Mesothelial cell of epicardium (in vitro differentiated cells): ENCODE measurements at places on chromosomes 13 and 19. TPM values are rescaled to one million over a fixed set of nuclear protein-coding genes. Genes with fewer than 3 reads are reported as not detected.

TFPT gene
- 19.2 to 20.7 TPM (median 20.1 TPM) in 3 replicates for total RNA-seq

- DNase-seq = no peak
Measured at GRCh38 chr19:38213911-38214625, 10.0 kb downstream of the DPF1 start.

- no peak for DNase-seq
Measured at GRCh38 chr13:80824229-80824628, 483.3 kb upstream of the SPRY2 start.

GRCh38 chr19:39814595-39814994 lies 19.4 kb downstream of the DYRK1B start:
- DNase-seq = no peak

DNA sequence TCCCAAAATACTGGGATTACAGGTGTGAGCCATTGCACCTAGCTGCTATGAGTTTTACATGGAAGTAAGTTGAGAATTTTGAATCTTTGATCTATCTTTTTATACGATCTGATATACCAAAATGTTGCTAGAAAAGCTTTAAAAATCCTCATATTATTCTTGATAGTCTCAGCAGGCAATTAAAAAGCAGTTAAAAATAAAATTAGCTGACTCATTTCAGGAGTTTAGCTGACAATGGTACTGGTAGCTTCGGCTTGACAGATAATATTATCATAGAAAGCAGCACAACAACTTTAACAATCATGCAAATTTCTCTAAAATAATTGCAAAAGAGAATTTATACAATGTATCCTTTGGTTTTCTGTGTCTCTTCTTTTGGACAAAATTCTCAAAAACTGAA lies 9.6 kb upstream of the FOXO1 start:
- no peak for DNase-seq

DNA sequence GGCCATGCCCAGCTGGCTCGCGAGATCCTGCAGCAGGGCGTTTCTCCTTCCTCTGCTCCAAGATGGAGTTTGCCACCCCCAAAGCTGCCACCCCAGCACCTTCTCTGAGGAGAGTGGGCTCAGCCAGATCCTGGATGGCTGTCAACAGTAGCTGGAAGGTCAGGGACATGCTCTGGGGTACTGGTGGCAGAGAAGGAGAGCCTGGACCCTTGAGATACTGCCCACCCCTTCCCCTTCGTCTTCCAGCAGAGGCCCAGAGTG lies 11.6 kb downstream of the IRGC start:
- DNase-seq = no peak

TNNI3 gene
- total RNA-seq = 6.3 to 9.1 TPM (median 8.9 TPM) in 3 replicates

CDC37 gene
- 153 to 160 TPM (median 159 TPM) in 3 replicates for total RNA-seq

DNA sequence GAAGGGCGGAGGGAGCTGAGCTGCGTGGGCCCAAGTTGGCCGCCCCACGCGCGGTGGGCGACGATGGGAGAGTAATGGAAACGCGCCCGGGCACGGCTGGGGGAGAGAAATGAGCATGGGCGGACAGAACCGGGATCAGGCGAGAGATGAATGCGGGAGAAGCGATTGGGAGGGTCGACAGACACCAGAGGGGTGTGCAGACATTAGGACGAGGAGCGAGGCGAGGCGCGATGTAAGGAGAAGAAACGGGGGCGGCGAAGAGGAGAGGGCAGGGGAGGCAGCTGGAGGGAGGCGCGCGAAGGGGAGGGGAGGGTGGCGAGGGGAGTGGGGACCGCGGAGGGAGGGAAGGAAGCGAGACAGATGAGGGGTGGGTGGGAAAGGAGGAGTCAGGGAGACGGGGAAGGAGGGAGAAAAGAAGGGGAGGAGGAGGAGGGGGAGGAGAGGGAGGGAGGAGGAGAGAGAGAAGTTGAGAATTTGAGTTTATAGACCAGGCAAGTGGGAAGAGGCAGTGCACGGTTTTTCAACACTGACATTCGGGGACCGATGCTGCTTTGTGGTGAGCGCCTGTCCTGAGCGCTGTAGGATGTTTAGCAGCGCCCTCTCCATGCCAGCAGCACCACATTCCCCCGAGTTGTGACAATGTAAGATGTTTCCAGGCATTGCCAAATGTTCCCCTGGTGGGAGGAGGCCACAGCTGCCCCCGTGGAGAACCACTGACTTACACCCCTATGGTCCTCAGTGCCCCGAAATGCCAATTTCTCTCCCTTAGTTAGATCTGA lies at the start of gene SHISA7:
SHISA7 (minus strand) TSS at position 256 of the 779 bp plus-strand sequence. CDS start 437 bp downstream, outside the sequence.
- no peak for DNase-seq

- no peak for DNase-seq
Measured at GRCh38 chr19:50486823-50487515, 10.3 kb upstream of the GARIN5A start.

ZNF560 gene
- not detected in 3 replicates for total RNA-seq

DNA sequence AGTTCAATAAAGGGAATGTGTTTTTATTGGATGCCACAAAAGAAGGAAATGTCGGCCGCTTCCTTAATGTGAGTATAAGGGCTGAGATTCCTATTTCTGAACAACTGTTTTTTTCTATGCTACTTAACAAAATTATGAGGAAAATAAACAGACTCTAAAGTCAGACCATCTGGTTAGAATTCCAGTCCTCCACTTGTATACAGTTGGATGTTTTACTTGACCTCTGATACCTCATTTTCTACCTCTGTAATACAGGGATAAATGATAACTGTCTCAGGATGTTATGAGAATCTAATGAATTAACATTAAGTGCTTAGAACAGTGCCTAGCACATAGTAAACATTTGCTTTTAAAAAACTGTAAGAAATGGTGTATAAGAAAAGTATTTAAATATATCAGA lies 7.2 kb upstream of the PHF11 start:
- no peak for DNase-seq

GRCh38 chr19:34432797-34433196 lies 4.6 kb downstream of the UBA2 start:
- DNase-seq = no peak

GRCh38 chr19:28608292-28608691 lies 604.7 kb downstream of the UQCRFS1 start:
- no peak for DNase-seq

DNA sequence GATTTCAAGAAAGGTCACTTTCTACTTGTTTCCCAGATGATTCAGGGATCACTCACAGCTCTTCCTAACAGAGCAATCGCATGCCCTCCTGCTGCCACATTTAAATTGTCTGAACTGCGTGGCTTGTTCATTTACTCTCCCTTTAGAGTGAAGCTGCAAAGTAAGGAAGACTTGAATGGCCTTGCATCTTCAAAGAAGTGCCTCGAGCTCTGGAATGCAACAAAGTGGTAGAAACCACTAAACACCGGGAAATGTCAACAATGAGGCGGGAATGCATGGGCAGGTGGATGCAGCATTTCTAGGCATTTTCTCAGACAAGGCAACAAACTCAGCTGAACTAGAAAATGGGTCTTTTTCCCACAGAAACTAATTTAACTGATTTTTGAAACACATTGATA lies 10.3 kb upstream of the DACH1 start:
- DNase-seq = no peak

DNA sequence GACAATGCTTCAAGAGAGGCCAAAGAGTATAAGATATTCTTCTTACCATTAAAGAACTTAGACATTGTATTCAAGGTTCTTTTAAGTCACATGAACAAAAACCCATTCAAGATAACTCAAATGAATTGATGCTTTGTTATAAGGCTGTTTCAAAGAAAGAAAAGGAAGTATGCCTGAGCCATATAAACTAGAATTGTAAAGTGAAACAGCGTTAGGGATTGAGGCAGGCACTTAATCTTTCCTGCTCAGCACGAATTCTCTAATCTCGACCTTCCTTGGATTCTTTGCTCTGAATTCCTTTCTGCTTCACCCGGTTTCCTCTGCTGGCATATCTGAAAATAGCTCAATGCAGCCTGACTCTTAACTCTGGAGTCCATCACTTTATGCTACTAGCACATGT lies 595.4 kb downstream of the DIAPH3 start:
- DNase-seq = no peak

DNA sequence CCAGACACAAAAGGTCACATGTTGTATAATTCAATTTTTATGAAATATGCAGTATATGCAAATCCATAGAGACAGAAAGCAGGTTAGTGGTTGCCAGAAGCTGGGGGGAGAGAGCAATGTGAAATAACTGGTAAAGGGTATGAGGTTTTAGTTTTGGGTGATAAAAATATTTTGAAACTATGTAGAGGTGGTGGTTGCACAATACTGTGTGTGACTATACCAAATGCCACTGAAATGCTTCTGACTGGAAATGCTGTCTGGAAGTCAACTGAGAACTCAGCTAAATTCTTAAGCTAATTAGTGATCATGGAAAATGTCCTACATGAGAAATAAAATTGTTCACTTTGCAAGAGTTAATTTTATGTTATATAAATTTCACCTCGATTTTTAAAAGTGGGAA lies 65.3 kb upstream of the RXFP2 start:
- no peak for DNase-seq

GRCh38 chr19:35317464-35318043 lies 11.4 kb upstream of the CD22 start:
- no peak for DNase-seq

GRCh38 chr13:40813667-40814454 lies 24.4 kb downstream of the SLC25A15 start:
- DNase-seq = no peak

- DNase-seq = no peak
Measured at GRCh38 chr13:110339263-110339662, 32.2 kb downstream of the COL4A2 start.

DNA sequence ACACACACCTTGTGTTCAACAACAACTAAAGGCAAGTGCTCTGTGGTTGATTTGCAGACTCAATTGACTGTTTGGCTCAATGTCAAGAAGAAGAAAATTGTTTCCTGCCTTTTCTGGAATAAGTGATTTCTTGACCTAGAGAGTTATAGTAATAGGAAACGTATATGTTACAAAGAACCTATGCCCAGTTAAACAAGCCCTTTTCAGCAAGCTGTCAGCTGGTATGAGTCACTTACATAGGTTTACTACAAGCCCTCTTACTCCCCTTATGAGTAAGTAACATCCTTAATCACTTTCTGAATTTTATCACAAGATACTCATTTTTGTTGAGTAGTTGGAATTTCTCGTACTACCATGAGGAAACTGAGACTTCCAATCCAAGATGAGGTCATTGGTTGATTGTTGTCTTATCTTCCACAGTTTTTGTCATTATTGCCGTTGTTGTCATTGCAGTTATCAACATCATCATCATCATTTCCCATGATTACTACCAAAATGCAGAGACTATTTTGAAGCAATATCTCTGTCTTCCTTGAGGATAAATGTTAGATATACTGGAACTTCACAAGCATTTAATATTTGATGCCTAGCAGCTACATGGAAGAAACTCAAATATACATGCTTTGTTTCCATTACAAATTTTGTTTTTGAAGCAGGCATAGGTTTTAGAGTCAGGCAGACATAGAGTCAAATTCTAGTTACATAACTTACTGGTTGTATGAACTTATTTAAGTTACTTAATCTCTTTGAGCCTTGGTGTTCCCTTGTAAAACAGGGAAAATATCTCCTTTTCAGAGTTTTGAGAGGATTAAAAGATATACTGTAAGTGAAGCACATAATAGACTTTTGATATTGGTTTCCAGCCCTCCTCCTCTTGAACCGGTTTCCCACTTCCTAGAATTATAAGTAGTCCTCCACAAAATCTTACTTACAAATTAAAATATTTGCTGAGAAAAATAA lies 106.0 kb downstream of the RAP2A start:
- DNase-seq = no peak

DNA sequence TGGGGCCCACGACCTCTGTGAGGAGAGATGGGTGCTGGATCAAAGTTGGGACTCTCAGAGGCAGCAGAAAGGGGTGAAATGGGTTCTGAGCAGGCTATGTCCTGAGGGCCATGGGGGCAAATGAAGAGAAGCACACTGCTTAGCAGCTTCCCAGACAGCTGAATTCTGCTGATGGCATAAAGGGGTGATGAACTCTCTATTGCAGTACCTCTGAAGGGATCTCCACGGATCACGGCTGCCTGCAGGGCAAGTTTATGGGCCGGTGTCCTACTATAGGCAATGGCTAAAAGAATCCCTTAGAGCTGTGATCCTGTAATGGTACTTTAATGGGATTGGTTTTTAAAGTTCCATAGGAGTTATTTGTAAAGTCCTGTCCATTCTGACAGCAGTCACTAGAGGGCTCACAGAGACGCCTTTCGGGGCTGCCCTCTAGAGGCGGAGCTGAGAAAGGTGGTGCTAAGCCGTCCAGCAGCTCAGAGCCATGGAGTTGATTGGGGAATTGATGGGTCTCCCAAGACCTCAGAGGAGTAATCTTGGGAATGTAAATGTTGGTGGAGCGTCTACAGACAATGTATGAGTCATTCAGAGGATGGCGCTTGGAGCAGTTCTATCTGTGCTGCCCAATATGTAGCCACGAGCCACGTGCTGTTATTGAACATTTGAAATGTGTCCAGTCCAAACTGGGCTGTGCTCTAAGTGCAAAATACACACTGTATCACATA lies 287.3 kb downstream of the COG6 start:
- no peak for DNase-seq

GRCh38 chr13:110214637-110215036 lies 92.3 kb downstream of the COL4A1 start:
- peak; percentile 24 for DNase-seq

DNA sequence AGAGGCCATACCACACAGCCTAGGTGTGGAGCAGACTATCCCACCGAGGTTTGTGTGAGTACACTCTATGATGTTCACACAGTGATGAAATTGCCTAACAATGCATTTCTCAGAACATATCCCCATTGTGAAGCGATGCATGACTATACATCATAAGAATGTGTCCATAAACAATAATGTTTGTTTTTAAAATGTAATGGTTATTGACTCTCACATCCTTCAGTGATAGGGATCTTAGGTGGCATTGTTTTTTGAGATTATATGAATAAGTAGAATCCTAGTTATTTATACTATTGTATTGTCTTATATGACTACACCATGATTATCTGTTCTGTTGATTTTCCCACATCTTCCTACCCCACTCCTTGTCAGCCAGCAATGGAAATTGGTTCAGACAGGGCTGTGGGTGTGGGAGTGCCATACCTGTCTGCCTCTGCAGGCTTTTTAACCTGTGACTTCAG lies 13.6 kb downstream of the CCNA1 start:
- no peak for DNase-seq

F2RL3 gene
- not detected in 3 replicates for total RNA-seq

DNA sequence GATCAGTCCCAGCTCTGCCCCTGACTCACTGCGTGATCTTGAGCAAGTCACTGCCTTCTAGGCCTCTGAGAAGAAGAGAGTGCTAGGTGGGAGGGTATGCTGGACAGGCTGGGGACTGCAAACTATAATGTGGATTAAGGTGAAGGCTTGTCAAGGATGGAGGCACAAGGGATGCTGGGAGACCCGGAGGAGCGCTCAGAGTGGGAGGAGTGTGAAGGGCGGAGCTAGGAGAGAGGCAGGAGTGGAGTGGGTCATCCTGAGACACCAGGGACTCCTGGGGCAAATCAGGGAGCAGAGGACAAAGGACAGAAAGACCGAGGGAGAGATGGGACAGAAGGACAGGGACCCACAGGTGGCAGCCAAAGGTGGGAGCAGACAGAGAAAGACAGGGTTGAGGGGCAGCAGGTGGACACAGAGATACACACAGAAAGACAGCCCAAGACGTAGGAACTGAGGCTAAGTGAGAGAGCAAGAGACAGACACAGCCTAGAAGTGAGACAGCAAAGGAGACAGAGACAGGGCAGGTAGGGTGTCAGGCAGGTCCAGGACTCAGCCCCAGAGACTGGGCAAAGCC lies 2.6 kb downstream of the GRIK5 start:
- DNase-seq = no peak

GRCh38 chr13:79815041-79815440 lies 334.1 kb downstream of the NDFIP2 start:
- no peak for DNase-seq
